ENCODE measurements at places on chromosomes 3 and 15.

- DNase-seq = no peak
These were observed 65.2 kb downstream of the PGPEP1L start for GRCh38 chr15:98942431-98942830.

DNA sequence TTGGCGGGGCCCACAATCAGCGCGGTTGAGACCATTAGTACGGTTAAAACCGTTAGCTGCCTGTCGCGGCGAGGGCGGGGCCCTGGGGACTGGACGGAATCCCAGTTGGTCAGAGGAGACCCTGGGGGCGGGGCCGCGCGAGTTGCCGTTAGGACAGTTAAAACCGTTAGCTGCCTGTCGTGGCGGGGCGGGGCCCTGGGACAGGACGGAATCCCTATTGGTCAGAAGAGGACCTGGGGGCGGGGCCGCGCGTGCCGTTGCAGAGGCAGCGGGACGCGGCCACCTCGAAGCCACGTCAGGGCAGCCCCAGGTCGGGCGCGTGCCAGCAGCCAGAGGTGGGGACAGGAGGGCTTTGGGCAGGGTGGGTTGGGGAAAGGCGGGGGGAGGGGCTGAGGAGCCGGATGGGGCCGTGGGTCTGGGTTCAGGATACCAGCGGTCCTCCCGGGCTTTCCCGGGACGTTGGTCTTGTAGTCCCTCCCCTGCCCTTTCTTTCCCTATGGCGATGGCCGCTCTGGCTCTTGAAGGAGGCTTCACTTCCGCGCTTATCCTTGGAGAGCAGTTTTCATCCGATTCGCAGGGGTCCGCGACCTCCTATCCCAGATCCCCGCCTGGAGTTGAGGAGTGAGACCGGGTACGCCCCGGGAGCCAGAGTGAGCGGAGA lies 28.0 kb downstream of the KLHDC8B start:
- no peak for DNase-seq

- no peak for DNase-seq
These were observed 7.6 kb downstream of the NR1D2 start for GRCh38 chr3:23952646-23953045.

DNA sequence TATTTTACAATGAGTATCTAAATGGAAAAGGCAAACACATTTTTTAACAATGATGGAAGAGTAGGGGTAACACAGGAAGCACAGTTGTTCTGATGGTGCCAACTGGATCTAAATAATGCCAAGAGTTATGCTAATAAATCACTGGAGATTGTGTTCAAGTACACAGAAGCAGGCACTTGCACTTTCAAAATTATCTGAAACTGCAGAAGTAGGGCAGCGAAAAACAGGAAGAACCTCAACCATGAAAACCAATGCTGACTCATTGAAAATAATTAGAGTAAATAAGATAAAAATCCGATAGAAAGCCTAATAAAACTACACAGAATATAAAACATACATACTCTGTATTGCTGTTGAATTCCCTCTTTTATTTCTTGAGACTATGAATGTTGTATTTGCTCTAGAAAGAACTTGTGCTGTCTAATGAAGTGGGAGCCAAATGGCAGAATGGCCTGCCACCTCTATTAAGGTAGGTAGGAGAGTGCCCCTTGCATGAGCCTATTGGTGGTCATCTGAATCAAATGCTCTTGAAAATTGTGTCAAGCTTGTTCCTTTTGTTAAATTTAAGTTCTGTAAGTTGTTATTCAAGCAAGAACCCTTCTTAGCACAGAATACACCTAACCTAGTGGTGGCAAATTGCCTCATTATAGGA lies 93.7 kb downstream of the ABI3BP start:
- DNase-seq = no peak

DNA sequence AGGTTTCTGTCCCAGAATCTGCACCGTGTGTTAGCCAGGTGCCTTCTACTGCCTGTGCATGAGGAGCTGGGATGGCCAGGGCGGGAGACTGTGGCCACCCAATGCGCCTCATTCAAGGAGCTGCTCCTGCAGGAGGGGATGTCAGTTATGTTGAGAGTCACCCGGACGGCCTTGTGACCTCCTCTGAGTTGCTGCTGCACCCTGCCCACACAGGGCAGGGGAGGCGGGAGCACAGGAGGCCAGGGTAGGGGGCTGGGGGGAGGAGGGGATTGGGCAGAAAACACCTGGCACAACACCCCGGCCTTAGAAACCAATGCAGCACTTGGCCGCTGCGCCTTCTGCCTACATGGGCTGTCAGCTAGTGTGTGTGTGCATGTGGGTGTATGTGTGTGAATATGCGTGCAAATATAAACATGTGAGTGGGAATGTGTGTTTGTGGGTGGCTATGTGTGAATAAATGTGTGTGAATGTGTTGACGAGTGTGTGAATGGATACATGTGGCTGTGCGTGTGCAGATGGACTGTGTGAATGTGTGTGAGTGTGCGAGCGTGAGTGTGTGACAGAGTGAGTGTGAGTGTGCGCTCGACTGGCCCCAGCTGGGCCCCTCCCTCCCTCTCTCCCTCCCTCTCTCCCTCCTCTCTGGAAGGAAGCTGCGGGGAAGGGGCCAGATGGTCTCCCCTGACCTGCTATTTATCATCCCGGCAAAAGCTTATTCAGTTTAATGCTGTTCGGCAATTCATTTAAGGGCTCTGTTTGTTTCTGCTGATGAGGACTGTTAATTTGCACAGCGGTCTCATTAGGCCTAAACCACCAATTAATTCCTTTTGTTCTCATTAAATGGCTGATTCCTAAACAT lies 106.9 kb downstream of the TLE3 start:
- DNase-seq = no peak

DNA sequence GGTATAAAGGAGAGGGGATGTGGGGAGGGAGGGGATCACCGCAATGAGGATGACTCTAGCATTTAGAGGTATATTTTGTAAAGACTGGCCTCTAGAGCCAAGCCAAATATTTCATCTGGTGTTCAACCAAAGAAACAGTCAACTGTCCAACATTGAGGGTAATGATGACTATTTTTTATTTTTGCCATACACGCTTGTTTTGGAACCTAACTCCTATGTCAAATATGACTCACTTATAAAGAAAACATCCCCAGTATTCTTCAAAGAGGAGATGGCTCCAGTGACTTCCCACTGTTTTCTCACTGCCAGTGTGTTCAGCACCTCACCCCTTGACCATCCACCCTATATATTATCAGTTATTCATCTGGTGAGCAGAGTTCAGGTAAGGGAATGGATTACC lies 77.3 kb downstream of the WNT5A start:
- no peak for DNase-seq

GRCh38 chr3:166123576-166123975 lies 286.4 kb upstream of the BCHE start:
- DNase-seq = no peak

GRCh38 chr3:139634111-139634635 lies 43.6 kb downstream of the NMNAT3 start:
- no peak for DNase-seq

DNA sequence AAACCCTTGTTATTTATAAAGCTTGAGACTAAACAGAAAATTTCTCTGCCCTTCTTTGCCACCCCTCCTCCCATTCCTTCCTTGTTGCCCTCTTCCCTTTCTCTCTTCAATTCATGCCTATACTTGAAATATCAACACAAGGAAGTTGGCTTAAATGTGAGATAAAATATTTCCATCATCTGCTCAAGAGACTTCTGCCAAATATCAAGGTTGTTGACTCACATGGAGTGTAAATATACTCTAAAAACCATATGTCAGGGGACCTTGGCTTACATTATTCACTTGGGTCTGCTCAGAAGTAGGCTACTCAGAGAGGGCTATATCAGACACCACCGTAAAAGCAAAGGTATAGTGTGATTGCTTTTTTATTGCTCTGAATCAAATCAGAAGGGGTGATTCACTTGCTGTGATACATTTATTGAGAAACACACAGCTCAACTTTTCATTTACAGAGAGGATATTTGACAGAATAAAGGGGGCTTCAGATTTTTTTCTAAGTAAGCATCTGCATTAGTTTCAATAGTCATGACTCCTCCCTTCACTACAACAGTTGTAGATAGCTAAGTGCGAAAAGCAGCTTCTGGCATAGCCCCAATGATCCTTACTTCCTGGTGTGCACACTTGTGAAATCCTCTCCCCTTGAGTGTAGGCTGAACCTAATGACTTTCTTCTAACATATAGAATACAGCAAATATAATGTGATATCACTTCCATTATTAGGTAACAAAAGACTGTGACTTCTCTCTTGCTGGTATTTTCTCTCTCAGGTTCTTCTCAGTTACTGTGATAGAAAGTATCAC lies 386.2 kb downstream of the EFHB start:
- DNase-seq = no peak

DNA sequence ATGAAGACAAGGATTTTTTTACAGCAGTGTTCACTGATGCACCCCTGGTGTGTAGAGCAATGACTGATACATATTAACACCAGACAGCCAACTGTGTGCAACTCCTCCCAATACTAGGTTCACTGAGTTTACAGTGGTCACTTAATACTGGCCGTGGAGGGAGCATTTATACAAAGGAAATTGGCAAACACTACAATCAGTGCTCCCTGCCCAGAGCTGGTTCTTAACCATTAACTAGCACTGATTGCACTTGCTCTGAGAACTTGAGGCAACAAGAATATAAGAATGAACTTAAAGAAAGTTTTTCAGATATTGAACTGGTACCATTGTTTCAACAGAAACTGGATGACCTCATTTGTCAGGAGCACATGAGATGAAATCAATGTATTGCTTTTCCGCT lies 110.6 kb downstream of the MAGI1 start:
- no peak for DNase-seq

- no peak for DNase-seq
These were observed 148.9 kb upstream of the IL12A start for GRCh38 chr3:159839561-159840379.

- no peak for DNase-seq
These were observed 592.4 kb downstream of the DIPK2A start for GRCh38 chr3:144564011-144564410.

GRCh38 chr3:63343674-63344073 lies 65.6 kb downstream of the SYNPR start:
- no peak for DNase-seq

GRCh38 chr3:32428092-32429068 lies 36.7 kb downstream of the CMTM7 start:
- DNase-seq = peak; percentile 37

GRCh38 chr3:187082758-187083375 lies 56.4 kb downstream of the RPL39L start:
- no peak for DNase-seq

DNA sequence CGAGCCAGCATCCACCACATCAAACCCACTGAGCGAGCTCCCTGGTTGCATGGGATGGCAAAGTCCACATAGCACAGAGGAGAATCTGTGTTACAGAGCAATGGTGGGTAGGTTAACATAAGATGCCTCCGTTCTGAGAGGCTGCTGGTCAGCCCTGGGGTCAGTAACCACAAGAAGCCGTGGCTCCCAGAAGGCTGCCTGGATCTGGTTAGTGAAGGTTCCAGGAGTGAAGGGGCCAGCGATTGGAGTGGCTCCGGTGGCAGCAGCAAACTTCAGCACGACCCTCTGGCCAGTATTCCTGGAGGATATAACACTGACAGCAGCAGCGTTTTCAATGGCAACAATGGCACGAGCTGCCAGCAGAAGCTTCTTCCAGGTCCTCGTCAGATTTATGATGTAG lies 18.4 kb upstream of the PIGZ start:
- no peak for DNase-seq

DNA sequence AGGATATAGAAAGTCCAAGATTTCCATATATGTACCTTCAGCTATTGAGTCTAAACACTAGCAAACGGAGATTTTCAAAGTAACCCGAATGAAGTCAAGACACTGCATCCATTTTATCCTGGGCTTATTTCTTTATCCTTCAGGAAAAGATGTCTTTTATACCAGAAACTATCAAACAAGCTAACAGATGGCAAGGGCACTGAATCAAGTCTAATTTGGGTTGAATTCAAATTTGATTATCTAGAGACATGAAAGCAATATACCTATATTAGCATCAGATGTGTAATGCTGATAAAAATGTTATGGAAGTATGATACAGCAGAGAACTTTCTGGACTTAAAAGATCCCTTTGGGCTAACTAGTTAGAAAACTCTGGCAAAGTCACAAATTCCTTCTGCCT lies 138.3 kb upstream of the TSPAN3 start:
- DNase-seq = no peak

GRCh38 chr3:152211655-152212054 lies 57.1 kb upstream of the MBNL1 start:
- no peak for DNase-seq

GRCh38 chr3:30752970-30753369 lies 141.5 kb downstream of the GADL1 start:
- no peak for DNase-seq

DNA sequence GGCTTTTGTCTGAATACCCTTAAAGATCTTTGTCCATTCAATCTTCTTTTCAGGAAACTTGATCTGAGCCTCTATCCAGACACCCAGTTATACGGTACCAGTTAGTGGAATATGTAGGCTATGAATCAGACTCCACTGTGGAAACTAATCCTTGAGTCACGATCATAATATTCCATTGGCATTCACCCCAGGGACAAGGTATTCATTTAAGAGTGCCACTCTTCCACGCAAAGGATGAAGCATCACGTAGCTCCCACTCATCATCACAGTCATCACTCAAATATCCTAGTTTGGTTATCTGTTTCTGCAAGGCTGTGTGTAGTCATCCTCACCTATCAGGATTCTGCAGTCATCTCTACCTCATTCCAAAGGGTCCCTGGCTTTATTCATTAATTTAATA lies 85.6 kb downstream of the NEDD4 start:
- no peak for DNase-seq

- DNase-seq = no peak
These were observed 431.4 kb downstream of the GRM7 start for GRCh38 chr3:7292362-7292761.

- DNase-seq = peak; percentile 62
These were observed 5.2 kb upstream of the CPLX3 start for GRCh38 chr15:74821091-74821789.

- DNase-seq = no peak
These were observed 52.3 kb upstream of the BNIP2 start for GRCh38 chr15:59741274-59741906.

- no peak for DNase-seq
These were observed 55.9 kb downstream of the IFT80 start for GRCh38 chr3:160343132-160343531.

DNA sequence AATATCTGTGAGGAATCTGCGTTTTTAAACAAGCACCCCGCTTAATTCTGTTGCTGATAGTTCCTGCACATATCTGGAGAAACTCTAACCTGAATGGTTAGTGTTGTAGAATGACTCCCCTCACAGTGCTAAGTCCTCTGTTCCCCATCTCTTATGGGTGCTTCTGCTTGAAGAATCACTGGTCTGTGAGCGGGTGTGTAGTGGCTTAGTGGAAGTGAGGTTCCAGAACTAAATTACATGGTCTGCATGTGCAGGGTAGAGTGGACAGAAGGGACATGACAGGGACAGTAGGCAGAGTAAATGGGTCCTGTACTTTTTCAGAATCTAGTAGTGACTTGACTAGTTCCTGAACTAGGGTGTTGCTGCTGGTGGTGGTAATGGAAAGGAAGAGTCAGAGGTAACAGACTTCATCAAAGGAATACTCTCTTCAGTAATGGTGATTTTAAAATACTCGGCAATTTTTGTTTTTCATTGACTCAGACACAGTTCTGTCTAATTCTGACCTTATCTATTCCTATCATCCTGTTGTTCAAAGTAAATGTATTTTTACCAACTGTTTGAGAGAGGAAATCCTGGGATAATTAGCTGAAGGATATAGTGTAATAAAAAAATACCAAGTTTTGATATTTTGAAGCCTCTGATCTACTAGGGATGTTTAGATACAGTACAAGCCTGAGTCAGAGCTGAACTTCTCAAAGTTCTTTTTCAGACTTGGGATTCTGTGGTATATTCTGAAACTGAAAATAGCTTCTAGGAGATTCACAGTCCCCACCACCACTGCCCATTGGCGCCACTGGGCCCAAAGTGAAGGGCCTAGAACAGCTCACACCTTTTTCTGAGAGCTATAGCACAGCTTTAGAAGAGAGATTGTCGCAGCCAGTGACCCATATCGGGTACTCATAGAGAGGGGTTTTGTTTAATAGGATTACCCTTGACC lies 55.5 kb downstream of the FNDC3B start:
- peak; percentile 23 for DNase-seq
